Left ventricle myocardium inferior (tissue), 1 donor: ENCODE measurements at places on chromosomes 1 and 21. TPM values are rescaled to one million over a fixed set of nuclear protein-coding genes. Genes with fewer than 3 reads are reported as not detected.

DNA sequence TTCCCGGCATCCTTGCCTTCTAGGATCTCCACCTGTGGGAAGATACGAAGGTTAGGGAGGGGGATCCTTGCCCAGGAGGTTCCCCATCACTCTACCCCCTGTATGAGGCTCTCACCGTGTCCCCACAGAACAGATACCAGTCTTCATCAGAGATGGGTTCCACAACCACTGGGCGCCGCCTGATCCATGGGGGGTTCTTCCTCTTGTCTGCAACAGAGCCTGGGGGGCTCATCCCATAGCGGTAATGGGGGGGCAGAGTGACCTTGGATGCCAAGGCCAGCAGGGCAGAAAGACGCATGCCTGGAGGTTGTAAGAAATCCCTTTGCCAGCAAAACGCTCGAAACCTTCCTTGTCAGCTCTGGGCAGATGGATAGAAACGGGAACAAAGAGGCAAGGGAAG, 2.5 kb downstream of the MRPL24 start:
- DNase-seq, result no peak

DNA sequence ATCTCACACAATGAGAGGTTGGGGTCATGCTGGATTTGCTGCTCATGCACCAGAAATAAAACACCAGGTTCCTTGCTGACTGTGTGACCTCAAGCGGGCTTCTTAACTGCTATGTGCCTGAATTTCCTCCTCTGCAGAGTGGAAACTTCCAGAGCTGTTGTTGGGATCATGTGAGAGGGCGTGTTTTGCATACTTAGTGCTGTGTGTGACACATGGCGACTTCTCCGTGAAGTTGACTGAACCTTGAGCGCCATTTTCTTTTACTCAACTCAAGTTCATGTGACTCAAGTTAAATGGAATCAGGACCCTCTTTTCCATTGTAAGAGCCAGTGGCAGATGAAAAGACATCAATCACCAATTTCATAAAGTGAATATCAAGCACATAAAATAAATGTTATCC, 224.0 kb downstream of the KIF26B start:
- DNase-seq, result no peak

GRCh38 chr21:31352836-31353235, 8.8 kb upstream of the TIAM1 start:
- DNase-seq, result no peak

- no peak for DNase-seq
Observed at GRCh38 chr1:212930986-212931678, 19.2 kb upstream of the VASH2 start.

DNA sequence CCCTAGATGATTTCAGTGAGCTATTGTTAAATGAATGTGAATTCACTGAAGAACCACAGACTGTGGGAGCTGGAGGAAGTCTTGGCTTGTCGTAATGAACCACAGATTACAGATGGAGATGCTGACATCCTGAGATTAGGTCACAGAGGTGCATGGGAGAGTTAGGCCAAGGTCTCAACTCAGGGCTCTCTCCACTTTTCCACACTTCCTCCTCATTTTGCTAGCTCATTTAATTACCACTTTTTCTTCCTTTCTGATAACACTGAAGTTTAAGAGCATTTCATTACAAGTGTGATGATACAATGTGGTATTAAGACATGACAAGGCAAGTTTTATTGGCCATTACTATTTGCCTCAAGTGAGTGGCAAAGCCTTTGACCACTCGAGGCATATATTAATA, 30.8 kb downstream of the ST6GALNAC3 start:
- no peak for DNase-seq

- peak; percentile 40 for DNase-seq
Observed at GRCh38 chr1:210250998-210251679, 18.5 kb downstream of the SERTAD4 start.

The ADAMTSL4 gene
- total RNA-seq, result 46.3 TPM

DNA sequence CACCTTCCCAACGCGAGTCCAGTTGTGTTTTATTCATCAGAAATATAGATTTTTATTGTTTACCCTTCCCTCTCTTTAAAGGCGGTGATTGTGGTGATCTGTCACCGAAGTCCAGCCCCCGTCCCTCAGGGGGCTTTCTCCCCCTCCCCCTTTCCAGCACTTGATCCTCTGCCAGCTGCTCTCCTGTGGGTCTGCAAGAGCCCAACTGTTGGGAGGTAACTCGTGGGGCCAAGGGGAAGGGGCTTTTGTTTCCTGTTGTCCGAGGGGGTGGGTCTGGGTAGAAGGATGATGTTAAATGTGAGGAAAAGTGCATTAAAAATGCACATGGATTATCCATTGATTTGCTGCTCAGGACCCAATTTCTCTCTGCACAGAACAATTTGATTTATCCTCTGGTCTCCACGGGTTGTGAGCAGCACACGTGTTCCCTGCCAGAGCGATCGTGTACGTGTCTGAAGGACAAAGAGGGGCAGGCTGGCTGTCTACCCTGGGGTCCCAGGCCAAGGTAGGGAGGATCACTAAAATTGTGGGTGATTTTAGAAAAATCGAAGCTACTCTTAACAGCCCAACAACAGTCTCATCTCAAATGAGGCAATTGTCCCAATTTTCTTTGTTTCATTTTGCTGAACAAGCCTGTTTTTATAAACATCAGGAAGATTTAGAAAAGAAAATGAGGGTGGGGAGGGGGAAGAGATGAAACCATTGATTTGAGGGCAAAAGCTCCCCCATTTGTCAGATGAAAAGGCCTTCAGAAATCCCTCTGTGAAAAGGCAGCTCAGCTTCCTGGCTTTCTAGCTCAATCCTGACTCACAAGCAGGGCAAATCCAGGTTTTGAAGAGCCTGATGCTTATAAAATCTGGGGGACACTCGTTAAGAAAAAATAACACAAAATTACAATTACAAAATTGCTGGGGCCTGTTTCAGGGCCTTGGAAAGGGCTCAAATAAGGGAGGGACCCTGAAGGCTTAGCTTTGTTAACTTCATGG, 176.2 kb downstream of the RHOU start:
- DNase-seq, result no peak

- no peak for DNase-seq
Observed at GRCh38 chr1:29576510-29576909, 340.2 kb downstream of the PTPRU start.

- DNase-seq, result no peak
Observed at GRCh38 chr1:40404670-40405462, 31.3 kb downstream of the SMAP2 start.

GRCh38 chr21:28900481-28900880, 92.2 kb downstream of the LTN1 start:
- DNase-seq, result no peak

The SLX9 gene
- total RNA-seq, result 70.7 TPM

DNA sequence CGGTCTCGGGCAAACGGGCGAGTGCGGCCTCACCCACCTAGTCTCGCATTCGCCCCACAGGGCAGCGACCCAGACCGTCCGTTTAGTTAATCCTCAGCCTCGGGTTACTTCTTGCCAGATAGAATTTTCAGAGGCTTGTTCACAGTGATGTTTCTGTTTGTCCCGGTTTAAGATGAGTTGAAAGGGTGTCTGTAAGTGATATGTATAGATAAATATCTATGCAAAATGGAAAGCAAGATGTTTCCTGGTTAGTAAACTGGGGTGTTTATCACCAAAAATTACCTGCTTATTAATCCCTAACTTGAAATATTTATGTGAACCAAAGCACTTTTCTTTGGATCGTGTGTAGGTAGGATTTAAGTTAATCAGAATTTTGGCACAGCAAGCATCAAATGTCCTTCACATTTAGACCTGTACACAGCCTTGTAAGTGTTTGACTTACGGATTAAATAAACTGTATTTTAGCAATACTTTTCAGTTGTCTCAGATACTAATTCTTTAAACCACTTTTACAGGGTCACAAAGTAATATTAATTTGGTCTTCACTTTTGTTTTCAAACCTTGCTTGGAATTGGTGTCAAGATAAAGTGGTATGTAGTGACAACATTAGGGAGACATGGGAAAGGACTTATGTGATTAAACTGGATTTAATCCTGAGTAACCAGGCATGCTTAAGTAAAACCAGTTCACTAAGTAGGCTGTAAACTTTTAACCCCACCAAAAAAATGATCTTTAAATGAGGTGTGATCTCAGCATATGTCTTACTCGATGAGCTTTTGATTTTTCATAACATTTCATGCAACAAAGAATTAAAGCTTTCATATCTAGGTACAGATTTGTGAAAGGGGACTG, 914 bp downstream of the ZNF326 start:
- DNase-seq, result no peak

The SHCBP1L gene
- total RNA-seq, result not detected

DNA sequence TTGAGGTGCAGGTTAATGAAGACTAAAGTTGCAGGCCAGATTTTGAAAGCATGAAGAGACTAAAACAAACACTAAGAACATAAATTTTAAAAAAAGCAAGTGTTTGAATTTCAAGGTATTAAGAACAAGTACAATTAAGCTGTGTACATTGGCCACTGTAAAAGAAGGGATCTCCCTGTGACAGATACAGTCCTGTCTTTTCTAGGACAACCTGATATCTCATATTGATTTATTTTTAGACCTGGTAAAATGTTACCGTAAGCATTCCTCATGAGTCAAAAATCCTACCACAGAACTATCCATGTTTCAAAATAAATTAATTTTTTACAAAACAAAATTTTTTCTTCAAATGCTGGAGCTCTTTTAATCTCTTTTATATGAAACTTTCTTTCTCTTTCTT, 39.4 kb downstream of the SLC22A15 start:
- DNase-seq, result no peak

- no peak for DNase-seq
Observed at GRCh38 chr1:24204116-24204515, 17.0 kb upstream of the IFNLR1 start.

The PEAR1 gene
- 7.1 TPM for total RNA-seq

The LHX8 gene
- not detected for total RNA-seq

The KCNC4 gene
- total RNA-seq, result 6.1 TPM

- no peak for DNase-seq
Observed at GRCh38 chr1:17365293-17365692, 6.7 kb upstream of the PADI6 start.

DNA sequence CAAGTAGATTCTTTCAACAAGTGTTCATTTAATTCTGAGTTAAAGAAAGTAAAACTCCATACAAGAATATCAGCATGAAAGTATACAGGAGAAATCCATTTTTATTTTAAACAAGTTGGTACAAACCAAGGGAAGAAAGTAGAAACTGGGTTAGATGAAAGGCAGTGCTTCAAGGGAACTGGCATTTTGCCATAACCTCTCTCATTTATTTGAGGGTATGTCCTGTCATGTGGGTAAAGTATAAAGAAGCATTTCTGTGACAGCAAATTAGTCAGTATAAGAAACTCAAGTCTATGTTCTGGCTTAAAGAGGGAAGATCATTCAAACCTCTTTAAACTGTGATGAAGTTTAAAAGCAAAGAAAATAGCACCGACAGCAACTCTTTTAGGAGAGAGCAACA, 32.0 kb downstream of the OLFM3 start:
- DNase-seq, result no peak

The PCBP3 gene
- total RNA-seq, result 2.9 TPM

DNA sequence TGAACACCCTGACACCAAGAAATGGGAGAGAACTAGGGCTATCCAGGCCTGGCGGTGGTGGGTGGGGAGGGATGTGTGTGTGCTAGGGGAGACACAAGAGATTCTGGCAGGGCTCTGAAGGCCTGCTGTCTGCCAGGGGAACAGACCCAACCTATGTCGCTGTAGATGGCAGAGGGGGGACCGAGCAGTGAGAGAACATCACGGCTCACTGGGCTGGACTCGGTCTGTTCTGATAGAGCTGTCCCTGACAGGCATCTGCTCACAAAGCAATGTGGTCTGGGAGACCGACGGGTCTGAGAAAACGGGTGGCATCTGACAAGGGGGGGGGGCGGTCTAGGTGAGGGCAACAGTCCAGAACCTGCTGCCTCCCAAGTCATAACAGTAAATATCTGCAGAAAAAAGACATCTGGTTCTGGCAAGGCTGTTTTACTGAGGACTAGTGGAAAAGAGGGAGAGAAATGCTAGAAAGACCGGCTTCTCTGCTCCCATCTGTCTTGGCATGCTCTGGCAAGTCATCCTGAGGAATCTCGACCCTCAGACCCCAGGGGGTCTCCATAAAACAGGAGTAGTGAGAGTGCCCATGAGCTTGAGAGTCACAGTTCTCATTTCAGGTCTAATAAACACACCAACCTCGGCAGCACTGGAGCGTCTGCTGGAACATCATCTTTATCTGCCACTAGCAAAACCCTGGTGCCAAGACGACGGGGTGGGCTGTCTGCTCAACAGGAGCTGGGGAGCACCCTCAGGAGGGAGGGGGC, 36.5 kb downstream of the SLC66A1 start:
- no peak for DNase-seq

DNA sequence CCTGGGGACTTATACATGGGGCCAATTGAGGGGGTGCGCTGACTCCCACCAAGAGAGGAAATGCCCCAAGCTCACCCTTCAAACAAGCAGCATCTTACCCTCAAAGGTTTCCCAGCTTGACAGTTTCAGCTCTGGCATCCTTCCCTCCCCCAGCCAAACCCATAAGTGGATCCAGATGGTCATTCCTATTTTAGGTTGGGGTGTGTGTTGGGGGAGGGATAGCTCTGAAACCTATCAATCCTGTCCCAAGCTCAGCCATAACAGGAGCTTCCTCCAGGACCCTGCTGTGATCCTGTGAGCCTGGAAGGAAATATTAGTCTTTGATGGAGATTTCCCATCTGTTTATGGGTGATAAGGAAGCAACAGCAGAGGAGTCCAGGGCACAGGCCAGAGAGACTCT, 3.4 kb upstream of the TMEM222 start:
- no peak for DNase-seq

DNA sequence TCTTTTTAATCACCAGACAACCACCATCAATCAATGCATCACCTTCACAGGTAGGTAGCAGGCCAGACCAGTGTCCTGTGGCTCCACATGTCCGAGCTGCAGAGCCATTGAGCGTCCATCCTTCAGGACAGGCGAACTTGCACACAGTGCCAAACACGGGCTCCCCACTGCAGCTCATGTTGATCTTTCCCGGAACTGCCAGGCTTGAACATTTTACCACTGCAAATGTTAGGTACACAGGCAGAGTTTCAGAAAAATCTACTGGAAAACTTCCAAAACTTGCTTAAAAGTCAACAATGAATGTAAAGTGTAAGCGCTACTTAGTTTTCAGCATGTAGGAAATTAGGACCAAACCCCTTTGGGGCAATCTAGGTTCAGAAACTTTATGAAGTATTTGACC, 6.6 kb downstream of the SELE start:
- no peak for DNase-seq

GRCh38 chr1:217910791-217911320, 279.7 kb downstream of the SPATA17 start:
- DNase-seq, result no peak

The BACE2 gene
- 16.0 TPM for total RNA-seq
